ENCODE measurements at places on chromosomes 4 and X.

DNA sequence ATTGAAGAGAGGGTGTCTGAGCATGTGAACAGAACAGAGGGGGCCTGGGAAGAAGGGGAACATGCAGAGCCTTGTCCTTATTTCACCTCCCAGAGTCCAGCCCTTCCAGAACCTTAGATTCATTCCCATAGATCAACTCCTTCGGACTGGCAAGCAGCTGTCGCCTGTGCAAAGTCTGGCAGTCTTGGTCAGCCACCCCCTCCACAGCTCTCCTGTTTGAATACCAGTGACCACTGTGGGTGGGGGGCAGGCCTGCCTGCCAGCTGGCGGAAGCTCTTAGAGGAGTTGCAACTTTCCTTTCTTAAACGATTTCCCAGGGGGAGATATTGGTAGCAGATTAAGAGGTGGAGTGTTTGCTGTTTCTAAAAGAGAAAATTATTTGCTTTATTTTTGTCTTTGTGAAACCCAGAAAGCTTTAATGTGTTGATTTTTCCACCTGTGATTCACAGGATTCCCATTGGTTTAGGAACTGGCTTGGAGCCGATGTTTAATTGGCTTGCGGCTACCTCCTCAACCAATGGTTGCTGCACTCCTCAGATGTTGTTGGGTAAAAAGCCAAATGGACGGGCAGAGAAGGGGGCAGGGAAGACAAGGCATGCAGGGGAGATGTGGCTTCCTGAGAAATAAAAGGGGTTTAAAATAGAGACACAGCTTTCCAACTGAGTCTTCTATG is 62.2 kb upstream of the PRPS1 start:
- H3K4me1 ChIP-seq: peaks cover 23% of the 10 kb centered on the region
- H3K27ac ChIP-seq: peak overlapping the region; percentile 94
- H3K27me3 ChIP-seq: no peaks in the 10 kb centered on the region
- H3K4me3 ChIP-seq: no peak overlapping the region
- DNase-seq: peak; percentile 69

DNA sequence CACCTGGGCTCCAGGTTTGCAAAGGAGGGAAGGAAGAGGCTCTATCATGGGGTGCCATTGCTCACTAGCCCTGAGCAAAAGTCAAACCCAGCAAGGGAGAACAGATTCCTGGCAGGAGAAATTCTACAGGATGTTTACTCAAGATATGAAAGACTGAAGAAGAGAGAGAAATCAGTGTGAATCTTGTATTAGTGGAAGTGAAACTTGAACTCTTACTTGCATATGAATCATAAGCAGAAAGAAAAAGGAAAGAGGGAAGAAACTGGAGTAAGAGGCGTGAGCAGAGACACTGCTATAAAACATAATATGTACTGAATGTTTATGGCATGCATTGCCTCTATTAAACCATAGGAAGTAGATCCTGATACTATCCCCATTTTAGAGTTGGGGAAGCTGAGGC is 60.9 kb downstream of the C4orf46 start:
- no peaks in the 10 kb centered on the region for H3K36me3 ChIP-seq
- H3K4me3 ChIP-seq: no peak overlapping the region
- H3K27ac ChIP-seq: no peak overlapping the region

DNA sequence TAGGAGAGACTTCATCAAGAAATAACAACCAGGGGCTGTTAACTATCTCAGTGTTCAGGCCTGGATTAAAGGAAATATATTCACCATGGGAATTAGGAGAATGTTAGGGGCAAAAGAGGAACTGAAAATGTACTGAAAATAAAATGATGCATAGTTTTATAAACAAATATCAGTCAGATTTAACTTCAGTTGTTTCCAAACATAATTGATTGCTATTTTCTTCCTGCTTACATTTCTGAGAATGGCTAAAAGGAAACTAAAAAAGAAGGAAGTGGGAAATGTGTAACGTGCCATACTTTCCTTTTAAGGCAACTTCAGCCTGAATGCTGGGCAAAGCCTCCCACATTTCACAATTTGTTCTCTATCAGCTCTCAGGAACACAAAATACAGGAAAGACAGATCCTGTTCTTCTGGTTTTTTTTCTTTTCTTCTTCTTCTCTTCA is 178.1 kb downstream of the MAML3 start:
- peaks cover 46% of the 10 kb centered on the region for H3K4me1 ChIP-seq
- peak; percentile 31 for DNase-seq
- H3K4me3 ChIP-seq: no peak overlapping the region

GRCh38 chr4:156958276-156959074 is 13.1 kb downstream of the PDGFC start:
- DNase-seq: no peak
- no peaks in the 10 kb centered on the region for H3K27me3 ChIP-seq
- H3K27ac ChIP-seq: no peak overlapping the region

DNA sequence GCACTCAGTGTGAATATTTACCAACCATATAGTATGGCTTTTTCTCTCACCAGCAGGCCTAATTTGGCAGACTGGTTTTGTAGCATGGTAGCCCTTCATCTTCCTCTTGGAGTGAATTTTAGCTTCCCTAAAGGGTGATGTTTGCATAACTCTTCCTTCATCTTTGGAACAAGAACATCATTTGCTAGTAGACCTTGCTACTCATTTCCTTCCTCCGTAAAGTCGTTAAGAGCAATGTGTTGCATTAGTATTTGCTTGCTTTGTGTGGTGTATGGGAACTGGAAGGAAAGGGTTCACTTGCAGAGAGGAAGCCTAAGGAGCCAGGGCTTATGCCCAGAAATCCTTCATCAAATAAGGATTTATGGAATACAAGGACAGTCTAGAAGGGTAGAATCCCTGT is 50.2 kb upstream of the PGRMC2 start:
- no peak overlapping the region for H3K4me3 ChIP-seq
- H3K27me3 ChIP-seq: no peaks in the 10 kb centered on the region
- H3K4me1 ChIP-seq: peaks cover 5% of the 10 kb centered on the region
- H3K27ac ChIP-seq: no peak overlapping the region
- H3K36me3 ChIP-seq: no peaks in the 10 kb centered on the region
- no peak for DNase-seq

DNA sequence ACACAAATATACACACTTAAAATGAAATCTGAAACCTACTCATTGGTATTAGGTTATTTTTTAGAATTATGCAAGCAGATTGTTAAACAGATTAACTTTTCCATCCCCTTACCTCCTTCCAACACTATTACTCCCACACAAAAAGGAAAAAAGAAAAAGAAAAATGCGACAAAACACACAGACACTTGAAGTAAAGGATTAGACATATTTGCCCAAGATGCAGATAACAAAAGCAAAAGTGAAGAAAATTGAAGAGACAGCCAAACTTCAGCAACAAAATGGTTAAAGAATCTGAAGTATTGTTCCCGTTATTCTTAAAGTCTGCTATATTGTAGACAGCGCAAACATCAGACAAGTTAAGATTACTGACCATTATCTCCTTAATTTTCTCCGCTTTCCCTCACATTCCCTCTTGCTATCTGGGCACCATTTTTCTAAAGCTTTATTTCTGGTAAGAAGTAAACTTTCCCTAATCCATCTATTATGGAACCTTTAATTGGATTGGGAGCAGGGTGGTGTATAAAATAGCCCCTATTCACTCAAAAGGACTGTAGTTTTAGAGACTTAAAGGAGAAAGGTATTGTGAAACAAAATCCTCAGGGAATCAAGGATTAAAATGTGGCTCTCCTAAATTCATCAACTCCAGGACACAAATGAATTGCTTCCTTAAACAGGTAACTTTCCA is 34.7 kb upstream of the MAB21L2 start:
- H3K36me3 ChIP-seq: no peaks in the 10 kb centered on the region
- H3K4me1 ChIP-seq: no peaks in the 10 kb centered on the region
- H3K27me3 ChIP-seq: no peaks in the 10 kb centered on the region
- H3K27ac ChIP-seq: no peak overlapping the region
- H3K4me3 ChIP-seq: no peak overlapping the region
- DNase-seq: no peak

DNA sequence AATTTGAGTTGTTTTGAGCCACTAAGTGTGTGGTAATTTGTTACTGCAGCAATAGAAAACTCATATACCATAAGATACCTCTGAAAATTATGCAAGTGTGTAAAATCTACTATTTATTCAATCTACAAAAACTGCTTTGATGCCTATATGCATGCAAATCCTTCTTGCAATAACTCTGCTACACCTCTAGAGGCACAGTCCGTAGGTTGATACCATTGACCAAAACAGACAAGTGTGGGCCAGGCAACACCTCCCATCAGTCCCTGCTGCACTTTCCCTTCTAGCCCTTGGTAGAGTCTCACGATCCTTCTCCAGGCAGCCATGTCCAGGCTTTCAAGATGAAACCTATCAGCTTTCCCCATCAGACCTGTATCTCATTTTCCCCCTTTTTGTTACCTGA is 48.8 kb upstream of the FAM9A start:
- no peaks in the 10 kb centered on the region for H3K4me1 ChIP-seq
- H3K4me3 ChIP-seq: no peak overlapping the region
- H3K27me3 ChIP-seq: no peaks in the 10 kb centered on the region

DNA sequence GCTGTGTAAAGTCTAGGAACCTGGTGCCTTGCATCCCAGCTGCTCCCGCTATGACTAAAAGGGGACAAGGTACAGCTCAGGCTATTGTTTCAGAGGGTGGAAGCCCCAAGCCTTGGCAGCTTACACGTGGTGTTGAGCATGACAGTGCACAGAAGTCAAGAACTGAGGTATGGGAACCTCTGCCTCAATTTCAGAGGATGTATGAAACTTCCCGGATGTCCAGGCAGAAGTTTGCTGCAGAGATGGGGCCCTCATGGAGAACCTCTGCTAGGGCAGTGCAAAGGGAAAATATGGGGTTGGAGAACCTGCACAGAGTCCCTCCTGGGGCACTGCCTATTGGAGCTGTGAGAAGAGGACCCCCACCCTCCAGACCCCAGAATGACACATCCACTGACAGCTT is 76.6 kb downstream of the DDX60 start:
- DNase-seq: no peak
- no peak overlapping the region for H3K4me3 ChIP-seq
- no peak overlapping the region for H3K27ac ChIP-seq
- H3K36me3 ChIP-seq: no peaks in the 10 kb centered on the region
- H3K27me3 ChIP-seq: no peaks in the 10 kb centered on the region

GRCh38 chr4:124152132-124152531 is 560.4 kb downstream of the ANKRD50 start:
- no peaks in the 10 kb centered on the region for H3K4me1 ChIP-seq
- no peak overlapping the region for H3K4me3 ChIP-seq
- H3K27me3 ChIP-seq: no peaks in the 10 kb centered on the region
- DNase-seq: no peak
- H3K27ac ChIP-seq: no peak overlapping the region
- no peaks in the 10 kb centered on the region for H3K36me3 ChIP-seq

DNA sequence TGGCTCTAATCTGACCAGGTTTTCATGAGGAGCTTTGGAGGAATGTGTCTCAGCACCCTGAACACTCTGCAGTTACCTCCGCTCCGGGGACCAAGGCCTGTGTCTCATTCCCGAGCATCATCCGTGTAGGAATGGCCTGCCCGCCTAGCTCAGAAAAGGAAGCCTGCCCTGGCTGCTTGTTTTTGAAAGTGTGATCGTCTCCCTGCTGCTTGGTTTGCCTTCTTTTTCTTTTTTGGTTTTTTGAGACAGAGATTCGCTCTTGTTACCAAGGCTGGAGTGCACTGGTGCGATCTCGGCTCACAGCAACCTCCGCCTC is 73.3 kb downstream of the CRLF2 start:
- no peaks in the 10 kb centered on the region for H3K36me3 ChIP-seq
- DNase-seq: no peak
- H3K27ac ChIP-seq: no peak overlapping the region
- H3K4me3 ChIP-seq: no peak overlapping the region

DNA sequence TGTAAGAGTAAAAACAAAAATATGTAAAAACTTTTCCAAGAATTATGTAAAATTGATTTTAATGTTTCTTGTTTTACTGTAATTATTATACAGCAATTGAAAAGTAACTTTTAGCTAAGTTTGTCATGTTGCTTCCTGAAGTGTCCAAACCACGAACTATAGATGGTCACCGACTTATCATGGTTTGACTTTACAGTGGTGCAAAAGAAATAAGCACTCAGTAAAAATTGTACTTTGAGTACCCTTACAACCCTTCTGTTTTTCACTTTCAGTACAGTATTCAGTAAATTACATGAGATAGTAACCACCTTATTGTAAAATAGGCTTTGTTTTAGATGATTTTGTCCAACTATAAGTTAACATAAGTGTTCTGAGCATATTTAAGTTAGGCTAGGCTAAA is 93.8 kb downstream of the SLC10A6 start:
- no peaks in the 10 kb centered on the region for H3K4me1 ChIP-seq
- H3K4me3 ChIP-seq: no peak overlapping the region
- no peak overlapping the region for H3K27ac ChIP-seq
- DNase-seq: no peak
- H3K27me3 ChIP-seq: no peaks in the 10 kb centered on the region

- no peak overlapping the region for H3K4me3 ChIP-seq
- H3K27me3 ChIP-seq: no peaks in the 10 kb centered on the region
- no peaks in the 10 kb centered on the region for H3K36me3 ChIP-seq
- DNase-seq: no peak
- H3K4me1 ChIP-seq: no peaks in the 10 kb centered on the region
Observed at GRCh38 chr4:74675673-74676279, 118.5 kb downstream of the BTC start.

DNA sequence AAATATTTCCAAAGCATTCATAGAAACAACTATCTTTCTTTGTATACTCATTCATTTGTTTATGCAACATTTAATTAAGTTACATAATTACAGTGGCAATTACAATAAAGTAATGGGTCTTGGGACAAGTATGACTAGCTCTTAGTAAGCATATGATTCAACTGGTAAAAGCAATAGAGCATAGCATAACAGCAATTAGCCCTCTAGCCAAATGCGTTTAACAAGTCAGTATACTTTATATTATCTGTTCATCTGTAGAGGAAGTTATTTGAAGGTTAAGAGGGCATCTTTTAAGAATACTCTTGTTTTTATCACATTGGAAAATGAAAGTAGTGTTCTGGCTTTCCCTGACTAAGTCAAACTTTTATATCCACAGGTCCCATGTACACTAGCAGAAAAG is 198.1 kb upstream of the UGT8 start:
- H3K36me3 ChIP-seq: no peaks in the 10 kb centered on the region
- no peaks in the 10 kb centered on the region for H3K4me1 ChIP-seq
- H3K27ac ChIP-seq: no peak overlapping the region

All from thyroid gland (tissue), 4 donors.